GM12878 (cell line): ENCODE measurements at places on chromosomes 5 and 9. TPM values are rescaled to one million over a fixed set of nuclear protein-coding genes. Genes with fewer than 3 reads are reported as not detected.

Gene RGP1
- 13.7 and 14.9 TPM in 2 replicates for total RNA-seq

Gene NIM1K
- total RNA-seq = 0.69 and 1.0 TPM in 2 replicates

Gene FCN2
- total RNA-seq = not detected in 2 replicates

Gene SV2C
- total RNA-seq = 1.1 TPM in 2 replicates

Gene PCDHAC1
- not detected in 2 replicates for total RNA-seq

Gene SPEF2
- total RNA-seq = 0.24 TPM in 1 of 2 replicates, not detected in the other

Gene ZNF608
- 0.77 and 0.87 TPM in 2 replicates for total RNA-seq

Gene PANK3
- total RNA-seq = 43.7 and 47.6 TPM in 2 replicates

Gene ITGA2
- total RNA-seq = 0.13 TPM in 2 replicates

Gene GADD45G
- 0.37 TPM in 1 of 2 replicates, not detected in the other for total RNA-seq

Gene IL4
- total RNA-seq = not detected in 2 replicates

Gene ANKH
- total RNA-seq = 43.9 and 49.2 TPM in 2 replicates

Gene PPP3R2
- not detected in 2 replicates for total RNA-seq

Gene PCDHGC3
- total RNA-seq = 20.5 TPM in 2 replicates

Gene C9orf72
- total RNA-seq = 6.4 and 7.2 TPM in 2 replicates

Gene NIPAL4
- 9.7 and 10.5 TPM in 2 replicates for total RNA-seq

Gene KYAT1
- total RNA-seq = 12.2 and 12.7 TPM in 2 replicates
